Activated CD4-positive, alpha-beta T cell treated with anti-CD3 and anti-CD28 coated beads for 24 hours (primary cell): ENCODE measurements at places on chromosomes 5 and 9.

GRCh38 chr5:161286066-161286655 lies 260.4 kb downstream of the GABRB2 start:
- DNase-seq: no peak

- DNase-seq: no peak
These were observed 23.5 kb upstream of the ALDOB start for GRCh38 chr9:101458963-101459631.

GRCh38 chr9:14585730-14586473 lies 107.3 kb downstream of the ZDHHC21 start:
- DNase-seq: no peak

- DNase-seq: no peak
These were observed 925 bp downstream of the LIFR start for GRCh38 chr5:38555354-38556087.

DNA sequence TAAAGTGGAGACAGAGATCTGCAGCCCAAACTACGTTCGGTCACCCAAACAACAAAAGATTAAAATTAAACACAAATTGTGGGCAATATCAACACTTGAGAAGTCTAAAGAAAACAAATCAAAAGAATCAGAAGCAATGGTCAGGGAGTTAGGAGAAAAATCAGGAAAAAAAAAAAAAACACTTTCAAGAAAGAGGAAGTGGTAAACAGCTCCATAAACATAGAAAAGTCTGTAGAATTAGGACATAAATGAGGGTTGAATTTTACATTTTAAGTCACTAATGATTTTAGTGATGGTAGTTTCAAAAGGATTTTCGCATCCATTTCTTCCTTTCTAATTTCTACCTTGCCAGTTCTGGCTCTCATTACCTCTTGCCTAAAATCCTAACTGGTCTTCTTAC lies 10.1 kb downstream of the RNF145 start:
- DNase-seq: no peak

- no peak for DNase-seq
These were observed 200.4 kb downstream of the CACNA1B start for GRCh38 chr9:138077898-138078540.

DNA sequence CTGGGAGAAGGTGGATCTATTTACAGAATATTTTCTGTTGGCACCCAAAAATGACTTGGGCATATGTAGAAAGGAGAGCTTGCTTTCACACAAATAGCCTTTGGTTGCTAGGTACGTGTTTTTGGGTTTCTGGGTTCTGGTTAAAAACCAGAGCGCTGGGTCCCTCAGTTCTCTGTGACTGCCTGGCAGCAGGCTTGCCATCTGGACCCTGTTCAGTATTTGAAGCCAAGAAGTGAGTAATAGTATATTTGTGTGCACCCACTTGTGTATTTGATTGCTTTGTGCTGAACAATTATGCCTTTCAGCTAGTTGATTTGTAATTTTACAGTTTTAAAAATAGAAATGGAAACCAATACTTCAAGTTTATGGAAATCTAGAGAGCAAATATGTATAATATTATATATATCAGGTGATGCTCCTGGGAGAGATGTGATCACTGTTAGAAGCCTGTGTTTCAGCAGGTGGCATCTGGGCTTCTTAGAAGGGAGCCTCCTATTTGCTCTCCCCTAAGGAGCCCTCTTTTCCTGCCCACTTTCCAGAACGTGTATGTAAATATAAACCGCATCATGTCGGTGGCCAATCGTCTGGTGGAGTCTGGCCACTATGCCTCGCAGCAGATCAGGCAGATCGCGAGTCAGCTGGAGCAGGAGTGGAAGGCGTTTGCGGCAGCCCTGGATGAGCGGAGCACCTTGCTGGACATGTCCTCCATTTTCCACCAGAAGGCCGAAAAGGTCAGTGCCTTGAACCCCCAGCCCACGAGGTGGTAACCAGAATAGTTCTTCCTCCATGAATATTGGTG lies 153.6 kb downstream of the TRIO start:
- no peak for DNase-seq

GRCh38 chr5:113147101-113147508 lies 170.5 kb downstream of the DCP2 start:
- no peak for DNase-seq

DNA sequence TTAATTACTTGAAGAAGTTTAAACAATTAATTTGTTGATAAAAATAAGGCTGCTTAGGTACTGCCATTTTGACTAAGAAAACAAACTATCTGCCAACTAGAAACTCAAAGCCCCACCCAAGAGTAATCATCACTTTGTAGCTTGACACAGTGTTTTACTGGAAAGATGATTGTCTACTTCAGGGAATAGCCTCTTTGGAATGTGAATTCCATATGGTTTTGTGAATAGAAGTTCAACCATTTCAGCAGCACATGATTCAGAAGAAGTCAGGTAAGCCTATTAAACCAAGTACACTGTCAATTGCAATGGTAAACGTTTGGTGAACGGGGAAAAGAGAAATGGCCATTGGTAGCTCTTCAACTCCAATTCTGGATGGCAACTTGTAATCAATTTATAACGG lies 55.2 kb downstream of the PLK2 start:
- DNase-seq: no peak

DNA sequence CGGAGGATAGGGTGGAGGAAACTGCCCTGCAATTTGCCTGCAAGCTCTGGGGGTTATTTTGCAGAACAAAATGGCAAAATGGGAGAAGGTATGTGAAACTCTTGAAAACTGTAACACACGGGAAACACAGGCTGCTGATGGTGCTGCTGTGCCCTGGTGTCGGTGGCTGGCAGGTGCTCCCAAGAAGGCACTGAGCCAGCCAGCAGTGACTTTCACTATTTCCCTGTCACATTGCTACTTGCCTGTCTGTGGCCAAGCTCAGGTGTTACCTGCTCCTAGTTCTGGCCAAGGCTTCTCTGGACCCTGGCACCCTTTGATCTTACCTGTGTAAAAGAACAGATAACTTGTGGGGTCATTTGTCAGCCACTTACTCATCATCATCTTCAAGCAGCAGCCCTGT lies 102.2 kb downstream of the CMYA5 start:
- no peak for DNase-seq

GRCh38 chr9:117963493-117964090 lies 259.4 kb downstream of the TLR4 start:
- DNase-seq: no peak

DNA sequence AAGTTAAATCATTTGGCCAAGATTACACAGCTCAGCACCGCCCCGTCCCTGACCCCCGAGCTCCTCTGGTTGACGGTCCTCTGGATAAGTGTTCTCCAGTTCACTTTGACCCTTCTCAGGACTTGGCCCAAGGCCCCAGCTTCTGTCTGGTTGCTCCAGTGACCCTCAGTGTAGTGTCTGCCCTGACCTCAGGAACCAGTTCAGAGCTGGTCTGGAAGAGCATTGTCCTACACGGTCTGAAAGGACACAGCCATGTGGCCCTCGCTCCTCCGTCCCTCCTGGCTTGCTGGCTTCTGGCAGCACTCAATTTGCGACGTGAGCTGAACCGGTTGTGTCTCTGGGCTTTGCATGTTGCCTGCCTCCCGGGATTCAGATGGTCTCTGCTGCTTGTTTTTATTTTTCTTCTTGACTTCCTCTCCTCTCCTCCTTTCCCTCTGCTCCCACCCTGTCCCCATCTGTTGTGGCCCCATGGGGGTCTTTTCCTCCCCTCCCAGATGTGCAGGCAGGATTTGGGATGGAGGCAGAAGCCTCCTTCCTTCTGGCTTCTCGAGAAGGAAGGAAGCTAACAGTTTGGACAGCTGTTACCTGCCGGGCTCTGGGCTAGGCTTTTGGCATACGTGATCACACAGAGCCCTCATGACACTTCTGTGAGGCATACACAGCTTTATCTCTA lies 72.0 kb downstream of the PPARGC1B start:
- DNase-seq: no peak

DNA sequence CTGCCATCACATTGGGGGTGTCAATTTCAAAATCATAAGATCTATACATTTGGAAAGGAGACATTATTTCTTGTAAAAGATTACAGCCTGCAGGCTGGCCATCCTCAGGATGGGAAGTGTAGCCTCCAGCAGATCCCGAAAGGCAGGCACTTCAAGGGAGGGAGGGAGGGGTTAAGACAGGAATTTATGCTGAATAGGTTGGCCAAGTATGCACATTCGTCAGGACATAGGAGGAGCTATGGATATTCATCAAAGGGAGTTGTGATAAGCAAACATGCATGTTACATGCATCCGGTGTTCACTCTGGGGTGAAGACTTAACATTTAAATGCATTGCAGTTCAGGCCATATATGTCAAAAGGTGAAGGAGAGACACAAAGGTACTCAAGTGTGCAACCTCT lies 119.4 kb downstream of the CEP120 start:
- no peak for DNase-seq

DNA sequence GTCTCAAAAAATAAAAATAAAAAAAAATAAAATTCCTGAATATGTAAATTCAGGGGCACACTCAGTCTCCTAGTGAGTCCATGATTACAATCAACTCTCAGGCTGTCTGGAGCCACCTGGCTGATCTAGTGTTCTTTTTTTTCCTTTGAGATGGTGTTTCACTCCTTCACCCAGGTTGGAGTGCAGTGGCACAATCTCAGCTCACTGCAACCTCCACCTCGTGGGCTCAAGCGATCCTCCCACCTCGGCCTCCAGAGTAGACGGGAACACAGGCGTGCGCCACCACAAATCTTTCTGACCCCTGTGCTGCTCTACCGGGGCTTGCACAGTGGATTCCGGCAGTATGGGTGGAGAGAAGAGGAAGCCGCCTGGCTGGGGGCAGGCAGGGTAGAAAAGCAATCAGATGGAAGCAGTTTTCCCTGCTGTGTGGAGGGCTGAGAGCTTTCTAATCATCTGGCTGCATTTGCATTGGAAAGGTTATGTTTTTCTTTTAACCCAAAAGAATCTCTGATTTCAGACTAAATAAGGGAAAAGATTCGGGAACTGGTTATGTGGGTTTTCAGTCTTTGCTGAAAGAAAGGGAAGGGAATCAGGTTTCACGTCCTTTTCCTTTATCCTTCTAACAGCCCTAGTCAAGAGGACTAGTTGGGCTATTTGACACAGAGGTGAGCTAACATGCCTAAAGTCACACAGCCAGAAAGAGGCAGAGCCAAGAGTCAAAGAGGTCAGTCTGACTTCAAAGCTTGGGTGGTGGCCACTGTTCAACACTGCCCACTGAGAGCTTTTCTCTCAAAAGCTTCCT lies 26.3 kb upstream of the CORO2A start:
- DNase-seq: no peak

DNA sequence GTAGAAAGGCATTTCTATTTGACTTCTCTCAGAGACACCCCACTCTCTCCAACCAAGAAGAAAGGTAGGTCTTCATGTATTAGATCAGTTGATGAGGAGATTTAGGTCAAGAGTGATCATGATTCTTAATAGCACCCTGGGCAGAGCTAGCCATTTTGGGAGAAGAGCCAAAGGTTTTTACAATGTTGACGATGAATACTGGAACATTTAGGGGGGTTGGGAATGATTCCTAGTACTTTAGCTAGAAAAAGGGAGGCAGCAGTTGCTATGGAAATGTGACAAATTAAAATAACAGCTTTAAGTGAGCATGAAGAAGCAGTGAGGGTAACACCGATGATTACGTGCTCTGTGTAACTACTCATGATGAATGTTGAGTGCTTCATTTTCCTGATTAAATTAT lies 9.5 kb upstream of the RPS23 start:
- DNase-seq: no peak

DNA sequence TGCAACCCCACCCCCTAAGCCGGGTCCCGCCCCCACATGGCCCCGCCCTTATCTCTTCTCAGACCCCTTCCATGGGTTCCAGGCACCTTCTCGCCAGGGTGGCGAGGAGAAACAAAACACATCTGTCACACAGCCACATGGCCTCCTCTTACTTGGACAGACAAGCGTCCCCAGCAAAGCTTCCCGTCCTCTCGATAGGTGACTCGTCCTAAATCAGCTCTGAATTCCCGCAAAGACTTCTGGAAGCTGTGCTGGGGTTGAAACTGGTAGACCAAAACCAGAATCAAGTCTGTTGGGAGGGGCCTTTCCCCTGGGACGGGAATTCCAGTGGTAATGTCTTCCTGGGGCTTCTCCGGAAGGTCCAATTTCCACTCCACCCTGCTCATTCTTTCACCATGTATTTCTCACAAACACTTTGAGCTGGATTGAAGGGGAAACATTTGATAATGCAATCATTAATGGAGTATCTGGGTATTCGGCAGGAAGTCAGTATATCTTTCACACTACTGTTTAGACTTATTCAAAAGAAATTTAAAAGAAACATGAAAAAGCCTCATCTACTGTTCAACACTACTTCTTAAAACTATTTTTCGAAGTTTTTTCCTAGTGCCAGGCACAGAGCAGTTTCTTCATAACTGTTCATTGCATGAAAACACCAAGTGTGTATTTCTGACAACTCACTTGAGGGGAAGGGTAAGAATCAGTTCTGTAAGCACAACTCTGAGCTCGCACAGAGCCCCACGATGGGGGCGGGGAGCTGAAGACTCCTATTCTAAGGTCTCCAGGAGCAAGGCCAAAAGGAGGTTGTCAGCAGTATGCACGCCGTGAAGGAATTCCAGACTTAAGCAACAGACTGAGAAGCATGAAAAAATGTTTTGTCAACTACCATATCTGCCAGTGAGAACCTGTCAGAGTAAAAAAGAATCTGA lies 644 bp upstream of the CTNNAL1 start:
- no peak for DNase-seq

- no peak for DNase-seq
These were observed 14.3 kb upstream of the RNF130 start for GRCh38 chr5:180085837-180086236.

GRCh38 chr5:52869391-52869790 lies 81.7 kb downstream of the ITGA1 start:
- no peak for DNase-seq

DNA sequence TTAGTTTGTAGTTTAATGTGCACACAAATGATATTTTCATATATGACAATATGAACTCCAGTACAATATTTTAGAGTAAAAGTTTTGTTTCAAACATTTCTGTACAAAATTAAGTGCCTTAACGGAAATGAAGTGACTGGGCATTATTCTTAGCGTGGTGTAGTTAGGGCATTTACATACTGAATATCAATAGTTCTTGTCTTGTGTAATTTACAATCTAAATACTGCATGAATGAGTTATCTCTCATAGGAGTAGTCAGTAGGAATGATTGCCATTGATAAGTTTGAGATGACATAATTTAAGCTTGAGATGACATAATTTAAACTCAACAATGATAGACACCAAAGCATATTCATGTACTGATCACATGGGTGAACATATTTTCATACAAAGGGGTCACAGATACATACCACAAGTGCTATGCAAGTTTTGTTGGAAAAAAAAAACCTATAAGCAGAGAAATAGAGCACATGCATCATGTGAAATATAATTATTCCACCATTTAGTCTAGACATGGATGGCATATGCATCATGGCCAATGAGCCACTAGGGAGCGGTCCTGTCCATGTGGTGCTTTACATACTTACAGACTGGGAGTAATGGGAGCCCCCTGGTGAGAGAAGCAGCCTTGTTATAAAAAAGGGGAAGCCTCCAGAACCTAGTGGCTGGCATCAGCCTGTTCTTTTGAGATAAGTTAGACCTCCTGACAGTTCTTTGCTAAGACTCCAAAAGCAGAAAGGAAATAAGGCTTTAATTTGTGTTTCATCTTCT lies 1523.9 kb downstream of the MAT2B start:
- no peak for DNase-seq

GRCh38 chr5:112529525-112529924 lies 110.4 kb upstream of the EPB41L4A start:
- no peak for DNase-seq
